Activated naive CD8-positive, alpha-beta T cell treated with anti-CD3 and anti-CD28 coated beads for 36 hours (primary cell): ENCODE measurements at places on chromosomes 5 and 9. TPM values are rescaled to one million over a fixed set of nuclear protein-coding genes. Genes with fewer than 3 reads are reported as not detected.

SPACA9 gene
- total RNA-seq: 2.7 TPM

PCDHB8 gene
- not detected for total RNA-seq

DHX29 gene
- 19.1 TPM for total RNA-seq

ARL14EPL gene
- total RNA-seq: not detected

ADAMTS2 gene
- not detected for total RNA-seq

CARD9 gene
- total RNA-seq: 1.8 TPM
